ENCODE measurements at places on chromosomes 11 and 22. TPM values are rescaled to one million over a fixed set of nuclear protein-coding genes. Genes with fewer than 3 reads are reported as not detected.
A peak's percentile ranks its signal among the peaks of the same experiment; 100 is the strongest.

The OR52W1 gene
- not detected for total RNA-seq

The TRIM66 gene
- 3.8 TPM for total RNA-seq

DNA sequence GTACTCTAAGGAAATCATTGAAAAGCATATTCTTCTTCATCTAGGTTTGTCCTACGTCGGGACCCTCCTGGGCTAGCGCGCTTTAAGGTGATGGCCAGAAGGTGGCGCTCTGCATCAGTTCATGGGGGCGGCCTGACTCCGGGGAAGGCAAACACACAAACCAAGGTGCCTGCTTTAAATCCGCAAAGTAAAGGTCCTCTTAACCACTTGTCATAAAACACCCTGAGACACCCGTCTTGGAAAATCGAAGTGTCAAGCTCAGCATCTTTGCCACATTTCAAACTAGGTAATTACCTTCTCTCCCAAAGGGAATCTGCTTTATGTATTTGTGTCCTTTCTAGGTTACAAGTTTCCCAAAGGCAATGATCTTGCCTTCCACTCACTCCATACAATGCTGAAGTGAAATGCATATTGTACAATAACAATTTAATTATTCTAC lies 33.9 kb downstream of the LMO2 start:
- no peak overlapping the region for H3K27ac ChIP-seq
- peaks cover 4% of the 10 kb centered on the region for H3K4me1 ChIP-seq
- DNase-seq, result peak; percentile 75
- no peak overlapping the region for H3K4me3 ChIP-seq

DNA sequence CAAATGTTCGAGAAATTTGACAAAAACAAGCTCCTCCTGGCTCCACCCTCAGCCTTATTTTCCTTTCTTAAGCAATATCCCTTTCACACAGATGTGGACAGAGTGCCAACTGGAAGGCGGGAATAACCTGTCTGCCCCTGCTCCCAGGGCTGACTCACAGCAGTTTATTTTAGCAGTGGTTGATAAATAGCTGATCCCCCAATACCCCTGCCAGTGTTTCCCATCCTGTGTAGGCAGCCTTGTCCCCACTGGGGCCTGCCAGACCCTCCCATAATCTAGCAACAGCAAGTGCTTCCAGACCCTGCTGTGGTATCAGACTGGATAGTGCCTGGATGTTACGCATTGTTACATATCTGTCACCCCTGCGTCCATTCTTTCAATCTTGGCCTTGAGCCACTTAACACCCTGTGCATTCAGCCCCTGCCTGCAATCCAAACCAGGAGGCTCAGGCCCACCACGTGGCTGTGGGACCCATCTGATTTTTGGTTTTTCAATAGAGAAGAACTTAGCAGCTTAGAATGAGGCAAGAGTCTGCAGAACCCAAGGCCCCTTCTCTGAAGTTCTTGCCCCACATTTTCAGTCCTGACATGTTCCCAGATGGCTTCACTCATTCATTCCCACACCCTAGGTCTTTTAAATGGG lies 53.7 kb downstream of the PARVA start:
- no peak overlapping the region for H3K4me3 ChIP-seq
- peak; percentile 68 for DNase-seq
- no peaks in the 10 kb centered on the region for H3K27me3 ChIP-seq

GRCh38 chr11:68825571-68825970 lies 16.1 kb downstream of the CPT1A start:
- H3K4me1 ChIP-seq, result peaks cover 11% of the 10 kb centered on the region
- H3K27me3 ChIP-seq, result no peaks in the 10 kb centered on the region

The MYBPC3 gene
- total RNA-seq, result 0.13 TPM

The INPPL1 gene
- 87.7 TPM for total RNA-seq

The NPAS4 gene
- total RNA-seq, result 0.27 TPM

DNA sequence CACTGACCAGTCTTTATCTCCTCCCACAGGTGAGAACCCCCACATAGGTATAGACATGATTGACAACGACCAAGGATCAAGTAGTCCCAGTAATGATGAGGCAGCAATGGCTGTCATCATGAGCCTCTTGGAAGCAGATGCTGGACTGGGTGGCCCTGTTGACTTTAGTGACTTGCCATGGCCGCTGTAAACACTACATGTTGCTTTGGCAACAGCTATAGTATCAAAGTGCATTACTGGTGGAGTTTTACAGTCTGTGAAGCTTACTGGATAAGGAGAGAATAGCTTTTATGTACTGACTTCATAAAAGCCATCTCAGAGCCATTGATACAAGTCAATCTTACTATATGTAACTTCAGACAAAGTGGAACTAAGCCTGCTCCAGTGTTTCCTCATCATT lies 76.5 kb downstream of the BTBD10 start:
- H3K4me3 ChIP-seq, result no peak overlapping the region
- H3K4me1 ChIP-seq, result no peaks in the 10 kb centered on the region
- peaks cover 21% of the 10 kb centered on the region for H3K36me3 ChIP-seq
- no peaks in the 10 kb centered on the region for H3K27me3 ChIP-seq

The NRXN2 gene
- 11.8 TPM for total RNA-seq

DNA sequence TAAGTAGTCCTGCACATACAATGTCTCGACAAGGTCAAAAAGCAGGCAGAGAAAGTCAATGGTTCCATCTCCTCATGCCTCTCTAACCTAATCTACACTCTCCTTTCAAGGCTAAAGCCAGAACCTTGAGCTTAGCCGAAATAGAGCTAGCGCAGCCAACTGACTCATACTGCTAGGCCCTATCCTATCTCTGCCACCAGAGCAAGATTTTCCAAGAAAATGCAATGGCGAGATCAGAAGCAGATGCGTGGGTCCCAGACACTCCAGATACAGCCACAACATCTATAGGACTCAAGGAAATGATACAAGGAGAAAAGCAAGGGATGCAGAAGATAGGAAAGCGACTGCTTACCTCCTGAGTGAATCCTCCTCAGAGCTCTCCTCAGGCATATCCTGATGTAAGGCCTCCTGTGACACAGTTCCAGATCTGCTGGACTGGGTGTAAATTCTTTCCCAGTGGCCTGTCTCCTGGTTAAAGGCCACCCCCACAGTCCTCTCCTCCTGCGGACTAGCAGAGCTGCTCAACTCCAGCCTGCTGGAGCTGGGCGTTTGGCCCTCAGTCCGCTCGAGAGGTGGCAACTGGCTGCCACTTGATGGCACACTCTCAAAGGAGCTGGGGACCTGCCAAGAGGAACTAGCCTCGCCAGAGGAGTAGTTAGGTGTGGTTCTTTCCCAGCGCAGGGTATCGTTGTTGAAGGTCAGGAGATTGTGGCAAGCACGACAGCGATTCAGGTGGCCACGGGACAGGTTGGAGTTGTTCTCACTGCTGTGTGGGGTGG lies 52.0 kb downstream of the AMBRA1 start:
- H3K36me3 ChIP-seq, result peaks cover 48% of the 10 kb centered on the region
- H3K4me1 ChIP-seq, result no peaks in the 10 kb centered on the region
- H3K27me3 ChIP-seq, result no peaks in the 10 kb centered on the region
- no peak for DNase-seq
- no peak overlapping the region for H3K27ac ChIP-seq
